ENCODE measurements at places on chromosomes 4 and X. TPM values are rescaled to one million over a fixed set of nuclear protein-coding genes. Genes with fewer than 3 reads are reported as not detected.

Gene P2RY4
- polyA plus RNA-seq = 2.6 TPM

Gene NPY2R
- polyA plus RNA-seq = 1.8 TPM

Gene VCX3B
- polyA plus RNA-seq = not detected

Gene ZFP92
- 5.0 TPM for polyA plus RNA-seq

Gene FAM149A
- 11.8 TPM for polyA plus RNA-seq

Gene NLGN3
- 3.8 TPM for polyA plus RNA-seq

Gene CT83
- polyA plus RNA-seq = not detected

Gene RNF150
- polyA plus RNA-seq = 9.0 TPM

Gene SPARCL1
- 154 TPM for polyA plus RNA-seq

All from large intestine (tissue), 12 donors.